ENCODE measurements at places on chromosomes 1 and 21.

DNA sequence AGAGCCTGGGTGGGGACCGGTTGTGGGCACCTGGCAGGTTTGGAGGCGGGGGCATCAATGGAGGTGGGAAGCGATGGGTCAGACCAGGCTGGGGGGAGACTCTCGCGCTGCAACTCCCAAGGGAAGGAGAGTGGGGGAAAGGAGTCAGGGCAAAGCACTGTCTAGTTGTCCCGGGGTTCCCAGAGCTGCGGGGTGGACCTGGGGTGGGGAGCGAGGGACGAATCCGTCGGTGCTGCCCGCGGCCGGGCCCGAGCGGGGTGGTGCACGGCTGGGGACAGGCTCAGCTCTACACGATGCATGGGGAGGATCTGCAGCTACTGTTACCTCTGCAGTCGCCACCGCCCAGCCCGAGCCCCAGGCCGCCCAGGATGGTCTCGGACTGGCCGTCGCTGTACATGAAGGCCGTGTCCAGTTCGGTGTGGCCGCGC is 427 bp downstream of the AKR7A2 start:
- DNase-seq, result peak; percentile 70

- DNase-seq, result no peak
Observed at GRCh38 chr1:192933744-192934143, 124.9 kb downstream of the RGS2 start.

GRCh38 chr1:54955359-54955758 is 25.1 kb upstream of the TMEM61 start:
- DNase-seq, result no peak

- DNase-seq, result no peak
Observed at GRCh38 chr1:192067360-192067759, 90.9 kb upstream of the RGS18 start.

DNA sequence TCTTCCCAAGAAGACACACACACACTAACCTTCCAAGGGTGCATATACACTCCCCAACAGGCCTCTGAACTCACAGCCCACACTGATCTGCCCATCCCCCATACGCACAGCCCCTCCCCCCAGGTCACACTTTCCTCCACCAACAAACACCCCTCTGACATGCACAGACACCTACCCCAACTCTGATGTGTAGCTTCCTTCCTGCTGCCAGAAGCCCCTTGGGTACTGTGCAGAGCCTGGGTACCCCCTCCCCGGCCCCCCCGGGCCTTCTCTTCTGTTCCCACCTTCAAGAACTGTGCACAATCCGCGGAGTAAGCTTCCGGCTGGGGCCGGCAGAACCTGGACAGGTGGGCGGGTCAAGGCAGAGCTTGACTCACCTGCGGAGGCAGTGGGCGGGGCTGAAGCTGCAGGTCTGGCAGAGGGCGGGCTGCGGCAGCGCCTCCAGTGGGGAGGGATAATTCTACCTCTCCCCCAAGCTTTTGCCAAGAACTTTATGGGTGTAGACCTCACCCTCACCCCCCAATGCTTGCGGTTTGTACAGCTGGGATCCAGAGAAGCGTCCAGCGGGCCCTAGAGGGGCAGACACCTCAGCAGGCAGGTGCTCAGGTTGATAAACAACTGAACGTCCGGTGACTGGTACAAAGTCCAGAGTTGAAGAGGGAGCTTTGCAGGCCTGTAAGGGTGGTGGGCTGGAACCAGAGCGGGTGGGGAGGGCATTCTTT is at the start of gene C1orf210:
Gene C1orf210 (minus strand): TSS at position 313 of the 722 bp plus-strand sequence. CDS start 2,311 bp downstream, outside the sequence.
- DNase-seq, result no peak

GRCh38 chr1:235101558-235102258 is 26.9 kb downstream of the TOMM20 start:
- no peak for DNase-seq

- DNase-seq, result no peak
Observed at GRCh38 chr21:33540711-33541104, 1.2 kb downstream of the GART start.

DNA sequence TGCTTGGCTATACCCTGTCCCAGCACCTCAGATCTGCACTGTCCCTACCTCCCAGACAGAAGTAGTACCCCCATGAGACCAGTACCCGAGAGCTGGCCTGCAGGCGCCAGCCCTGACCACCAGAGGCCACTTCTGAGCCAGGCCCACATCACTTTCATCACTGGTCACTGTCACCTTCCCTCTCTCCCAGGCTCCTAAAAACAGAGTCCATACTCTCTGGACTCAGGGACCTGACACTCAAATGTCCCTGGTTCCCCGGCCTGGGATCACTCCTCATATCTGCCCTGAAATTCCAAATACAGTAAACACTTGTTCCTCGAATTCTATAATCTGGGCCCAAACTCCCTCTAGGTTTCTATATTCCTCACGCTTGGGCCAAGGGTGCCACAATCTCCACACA is 18.7 kb downstream of the TMEM53 start:
- no peak for DNase-seq

DNA sequence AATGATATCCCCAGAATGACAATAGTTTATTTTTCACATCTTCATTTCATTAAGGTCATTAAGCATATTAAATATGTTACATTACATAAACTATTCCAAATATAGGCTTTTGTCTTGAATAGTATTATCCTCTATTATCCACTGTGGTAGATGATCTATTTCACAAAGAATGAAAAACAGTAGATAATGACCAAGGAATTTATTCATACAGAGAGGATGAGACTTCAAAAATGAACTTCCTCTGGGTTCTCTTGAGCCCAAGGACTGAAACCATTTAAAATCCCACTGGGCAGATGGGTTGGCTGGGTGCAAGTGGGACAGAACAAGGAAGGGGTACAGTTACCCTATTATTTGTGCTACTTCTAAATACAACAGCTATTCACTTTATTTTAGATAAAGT is 33.0 kb downstream of the PTPN14 start:
- no peak for DNase-seq

DNA sequence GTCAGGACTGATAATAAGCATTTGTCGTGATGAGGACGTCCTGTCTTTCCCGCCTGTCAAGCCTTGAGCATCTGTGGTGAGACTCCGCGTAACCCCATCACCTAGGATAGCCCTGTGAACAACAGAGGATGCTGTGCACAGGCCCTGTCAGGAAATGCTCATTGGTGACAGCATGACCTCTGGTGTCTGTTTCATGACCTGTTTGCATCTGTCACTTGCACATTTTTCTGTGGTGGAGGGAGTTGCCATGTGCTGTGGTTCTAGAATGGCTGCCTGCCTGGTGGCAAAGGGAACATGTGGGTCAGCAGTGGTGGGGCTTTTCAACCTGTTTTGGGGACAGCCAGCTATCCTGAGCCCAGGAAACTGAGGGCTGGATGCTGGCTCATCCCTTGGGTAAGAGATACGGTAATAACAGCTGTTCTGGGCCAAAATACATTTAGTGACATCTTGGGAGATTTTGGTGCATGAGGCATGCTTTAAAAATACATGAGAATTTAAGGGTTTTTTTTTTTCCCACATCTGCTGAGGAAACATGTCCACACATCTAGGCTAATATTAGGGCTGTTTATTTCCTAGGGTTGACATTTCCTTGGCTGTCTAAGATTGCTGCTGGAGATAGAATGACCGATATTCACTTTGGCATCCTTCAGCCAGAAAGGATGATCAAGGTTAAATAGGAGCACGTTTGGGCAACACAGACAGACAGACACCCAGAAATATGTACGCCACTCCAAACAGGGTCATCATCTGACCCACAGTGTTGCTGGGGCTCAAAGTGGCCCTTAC is 52.9 kb downstream of the KCNC4 start:
- no peak for DNase-seq

- no peak for DNase-seq
Observed at GRCh38 chr1:192869308-192869940, 60.6 kb downstream of the RGS2 start.

GRCh38 chr1:90902672-90903071 is 119.2 kb downstream of the ZNF644 start:
- DNase-seq, result no peak

DNA sequence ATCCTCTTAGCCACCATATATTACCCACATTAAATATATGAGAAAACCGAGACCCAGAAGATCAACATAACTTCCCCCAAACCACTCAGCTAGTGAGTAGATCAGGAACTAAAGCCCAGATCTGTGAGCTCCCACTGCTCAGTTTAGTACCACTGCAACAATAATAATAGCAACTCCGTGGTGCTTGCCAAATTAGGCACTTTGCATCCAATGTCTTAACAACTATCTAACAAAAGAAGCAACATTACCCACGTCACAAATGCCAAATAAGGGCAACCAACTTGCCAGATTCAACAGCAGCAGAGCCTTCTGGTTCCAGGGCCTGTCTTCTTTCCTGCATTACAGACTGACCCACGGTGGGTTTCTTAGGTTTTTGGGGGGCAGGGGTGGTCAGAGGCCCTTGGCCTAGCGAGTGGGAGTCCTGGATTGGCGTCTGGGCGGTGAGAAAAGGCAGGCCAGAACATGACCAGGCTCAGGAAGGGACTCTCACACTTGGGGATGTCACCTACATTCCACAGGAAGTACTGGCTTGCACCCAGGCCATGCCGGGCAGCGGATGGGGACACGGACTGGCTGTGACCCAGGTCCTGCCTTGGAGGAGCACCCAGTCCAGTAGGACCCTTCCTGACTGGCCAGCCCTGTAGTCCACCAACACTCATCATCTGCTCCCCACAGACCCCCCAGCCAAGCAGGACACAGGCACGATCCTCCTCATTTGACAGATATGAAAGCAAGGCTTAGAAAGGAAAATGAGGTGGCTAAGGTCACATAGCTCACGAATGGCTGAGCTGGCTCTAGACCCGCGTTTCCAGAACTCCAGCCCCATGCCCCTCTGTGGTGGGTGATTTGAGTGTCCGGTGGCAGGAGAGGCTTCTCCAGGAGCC is 4.6 kb downstream of the HCRTR1 start:
- no peak for DNase-seq

- no peak for DNase-seq
Observed at GRCh38 chr1:38038861-38039260, 7.7 kb downstream of the POU3F1 start.

- no peak for DNase-seq
Observed at GRCh38 chr1:43286115-43286514, 734 bp upstream of the C1orf210 start.

- no peak for DNase-seq
Observed at GRCh38 chr1:75170981-75171380, 36.8 kb downstream of the LHX8 start.

DNA sequence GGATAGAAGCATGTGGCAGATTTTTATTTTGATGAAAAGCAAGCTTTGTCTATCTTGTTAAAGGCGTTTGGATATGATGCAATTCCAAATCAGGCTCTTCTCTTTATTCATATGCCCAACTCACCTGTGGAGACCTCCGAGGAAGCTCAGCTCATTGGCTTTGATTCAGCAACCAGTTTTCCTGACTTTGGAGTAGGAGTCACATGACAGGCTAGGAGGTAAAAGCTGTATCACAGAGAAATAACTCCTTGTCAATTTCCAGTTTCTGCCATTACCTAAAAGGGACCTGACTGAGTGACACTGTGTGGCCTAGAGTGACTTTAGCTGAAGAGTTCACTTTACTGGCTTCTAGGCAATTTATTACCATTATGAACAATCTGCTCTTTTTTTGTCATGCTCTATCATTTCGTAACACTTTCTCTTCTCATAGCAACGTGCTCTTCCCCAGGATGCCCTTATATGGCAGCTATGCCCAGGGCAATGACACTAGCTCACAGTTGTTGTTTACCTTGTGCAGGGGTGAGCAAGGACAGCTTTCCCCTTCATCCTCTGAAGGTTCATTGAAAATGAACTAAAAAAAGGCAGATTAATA is 107.2 kb downstream of the KCNK1 start:
- DNase-seq, result no peak

DNA sequence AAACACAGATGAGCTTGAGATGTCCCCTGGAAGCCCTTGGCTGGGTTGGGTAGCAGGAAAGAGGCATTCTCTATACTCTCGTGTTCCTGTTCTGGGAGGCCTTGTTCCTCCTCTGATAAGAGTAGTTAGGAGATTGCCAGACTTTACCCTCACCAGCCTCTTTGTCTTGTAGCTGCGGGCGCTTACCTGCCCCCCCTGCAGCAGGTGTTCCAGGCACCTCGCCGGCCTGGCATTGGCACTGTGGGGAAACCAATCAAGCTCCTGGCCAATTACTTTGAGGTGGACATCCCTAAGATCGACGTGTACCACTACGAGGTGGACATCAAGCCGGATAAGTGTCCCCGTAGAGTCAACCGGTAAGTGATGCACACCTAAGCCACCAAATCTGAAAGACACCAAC is 5.2 kb downstream of the AGO1 start:
- DNase-seq, result no peak

- DNase-seq, result no peak
Observed at GRCh38 chr1:171890131-171890530, 48.8 kb downstream of the DNM3 start.

- no peak for DNase-seq
Observed at GRCh38 chr1:66497910-66498309, 36.0 kb upstream of the SGIP1 start.

DNA sequence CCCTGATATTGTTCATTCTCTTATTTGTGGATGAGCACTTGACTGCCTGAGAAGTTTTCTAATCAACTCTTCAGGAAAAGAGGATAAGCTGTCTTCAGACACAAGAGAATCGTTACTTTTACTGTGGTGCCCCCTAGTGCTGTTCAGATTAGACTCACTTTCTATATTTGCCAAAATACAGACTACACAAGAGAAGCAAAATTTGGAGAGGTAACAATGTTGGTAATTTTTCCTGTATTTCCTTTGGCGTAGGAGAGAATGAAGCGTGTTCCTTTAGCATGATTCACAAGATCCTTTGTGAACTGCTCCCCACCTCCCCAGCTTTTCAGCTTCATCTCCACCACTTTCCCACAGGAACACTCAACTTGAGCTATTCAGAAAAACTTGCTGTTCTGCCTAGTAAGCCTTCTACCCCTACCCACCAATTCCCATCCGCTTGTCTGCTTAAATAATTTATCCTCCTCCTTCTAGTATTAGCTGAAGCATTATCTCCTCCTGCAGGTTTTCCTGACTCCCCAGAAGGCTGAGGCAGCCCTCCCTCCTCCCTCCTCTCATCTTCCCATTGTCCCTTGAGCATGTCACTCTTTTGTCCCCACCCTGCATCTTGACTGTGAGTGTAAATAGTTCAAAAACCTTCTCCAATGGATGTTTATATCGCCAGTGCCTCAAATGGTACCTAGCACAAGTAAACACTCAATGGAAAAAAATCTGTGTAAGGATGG is 4.5 kb downstream of the TNFSF4 start:
- DNase-seq, result no peak

DNA sequence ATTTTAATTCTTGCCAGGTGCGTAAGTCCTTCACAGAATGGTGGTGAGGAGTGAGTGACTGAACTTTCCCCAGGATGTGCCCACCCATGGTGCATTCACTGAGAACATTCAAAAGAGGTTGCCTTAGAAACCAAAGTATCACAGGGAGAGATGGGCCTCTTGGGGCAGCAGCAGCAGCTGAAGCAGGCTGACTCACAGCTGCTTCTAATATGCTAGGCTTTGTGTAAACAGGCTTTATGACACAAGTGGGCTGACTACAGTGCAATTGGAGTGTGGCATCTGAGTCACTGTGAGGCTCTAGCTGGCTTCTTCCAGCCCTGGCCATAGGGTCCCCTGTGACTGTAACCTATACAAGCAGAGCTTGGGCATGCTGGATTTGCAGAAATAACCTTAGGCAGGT is 12.6 kb downstream of the PIGP start:
- DNase-seq, result peak; percentile 77

GRCh38 chr1:221363039-221363438 is 378.9 kb downstream of the DUSP10 start:
- DNase-seq, result no peak

All from amygdala (tissue), 56 donors.